ENCODE measurements at places on chromosomes 13 and 19.

GRCh38 chr19:44303976-44304568 is 753 bp downstream of the ZNF235 start:
- no peak for DNase-seq

DNA sequence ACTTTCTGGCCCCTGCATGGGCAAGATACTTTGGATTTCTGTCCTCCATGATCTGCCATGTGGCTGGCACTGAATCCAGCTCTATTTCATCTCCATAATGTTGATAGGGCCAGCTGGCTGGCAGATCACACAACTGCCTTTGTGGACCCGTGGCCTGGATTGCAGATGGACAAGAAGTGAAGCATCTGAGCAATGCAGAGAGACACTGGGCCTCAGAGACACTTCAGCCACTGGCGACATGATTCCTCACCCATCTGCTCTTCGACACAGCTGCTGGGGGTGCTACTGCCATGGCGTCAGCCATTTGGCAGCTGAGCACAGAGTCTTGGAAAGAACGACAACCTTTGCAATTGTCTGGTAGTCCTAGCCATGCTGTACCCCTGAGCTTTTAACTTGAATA is 79.5 kb upstream of the MYO16 start:
- no peak for DNase-seq

GRCh38 chr13:79492313-79492798 is 11.4 kb downstream of the NDFIP2 start:
- no peak for DNase-seq

GRCh38 chr19:6828698-6829633 is 56.5 kb downstream of the VAV1 start:
- no peak for DNase-seq

DNA sequence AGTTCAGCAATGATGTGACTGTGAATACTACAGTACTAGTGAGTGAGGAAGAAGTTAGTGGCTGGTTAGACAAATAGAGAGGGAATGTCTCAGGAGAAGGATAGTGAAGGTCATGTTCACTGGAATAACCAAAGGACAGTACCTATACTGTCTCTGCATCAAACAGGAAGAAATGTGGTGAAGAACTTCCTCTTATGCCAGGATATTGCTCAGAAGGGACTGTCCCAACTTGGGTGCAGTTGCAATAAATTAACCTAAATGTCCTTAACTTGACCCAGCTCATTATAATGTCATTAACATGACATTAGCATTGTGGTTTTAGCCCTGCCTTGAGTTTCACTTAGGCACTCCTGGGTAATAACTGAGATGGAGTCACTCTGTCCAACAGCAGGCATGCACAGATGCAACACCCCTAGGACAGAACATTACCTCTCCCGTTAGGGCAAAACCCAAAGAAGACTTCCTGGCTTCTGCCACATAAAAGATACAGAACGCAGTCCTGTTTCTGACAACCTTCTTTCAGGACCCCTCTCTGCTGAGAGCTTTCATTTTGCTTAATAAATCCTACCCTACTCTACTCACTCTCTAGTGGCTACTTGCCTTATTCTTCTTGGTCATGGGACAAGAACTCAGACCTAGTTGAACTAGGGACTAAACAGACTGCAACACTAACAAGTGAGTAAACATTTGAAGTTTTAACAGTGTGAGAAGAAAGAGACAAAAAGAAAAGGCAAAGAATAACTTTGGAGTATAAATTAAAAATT is 1591.6 kb upstream of the MIR17HG start:
- DNase-seq, result no peak
